ENCODE measurements at places on chromosomes 4 and X. TPM values are rescaled to one million over a fixed set of nuclear protein-coding genes. Genes with fewer than 3 reads are reported as not detected.

DNA sequence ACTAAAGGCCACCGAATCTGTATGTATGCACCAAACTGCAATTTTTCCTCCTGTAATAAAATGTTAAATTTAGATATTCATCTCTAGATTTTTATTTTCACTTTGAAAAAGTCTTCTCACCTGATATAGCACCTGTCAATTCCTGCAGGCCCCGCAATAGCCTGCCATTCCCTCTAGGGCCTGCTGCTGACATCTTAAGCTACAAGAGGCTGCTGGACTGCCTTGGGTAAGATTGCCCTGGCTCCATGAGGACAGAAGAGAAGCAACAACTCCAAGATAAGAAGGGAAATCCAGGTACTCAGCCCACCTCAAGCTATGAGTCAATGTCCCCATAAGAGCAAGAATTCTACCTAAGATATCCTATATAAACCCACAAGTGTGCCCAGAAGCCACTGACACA, 230.2 kb upstream of the AGTR2 start:
- no peak for DNase-seq

DNA sequence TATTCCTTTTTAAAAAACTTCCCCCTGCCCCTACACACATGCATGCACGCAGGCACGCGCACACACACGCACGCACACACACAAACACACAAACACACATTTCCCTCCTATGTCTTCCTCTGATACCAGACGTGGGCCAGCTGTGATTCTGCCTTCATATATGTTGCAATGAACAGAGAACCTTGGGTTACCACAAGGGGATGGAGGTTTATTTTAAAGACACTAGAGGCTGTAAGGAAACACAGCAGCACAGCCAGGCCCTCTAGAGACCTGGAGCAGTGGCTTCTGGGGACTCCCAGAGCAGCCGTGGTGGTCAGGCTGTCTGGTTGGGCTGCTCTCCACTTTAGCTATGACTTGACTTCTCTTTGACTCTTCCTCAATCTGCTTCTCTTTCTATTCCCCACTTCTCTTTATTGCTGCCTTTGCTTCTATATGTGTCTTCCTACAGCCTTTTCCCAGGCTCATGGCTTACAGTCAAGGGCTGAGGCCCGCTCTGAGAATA, 3.2 kb upstream of the TLR10 start:
- no peak for DNase-seq

DNA sequence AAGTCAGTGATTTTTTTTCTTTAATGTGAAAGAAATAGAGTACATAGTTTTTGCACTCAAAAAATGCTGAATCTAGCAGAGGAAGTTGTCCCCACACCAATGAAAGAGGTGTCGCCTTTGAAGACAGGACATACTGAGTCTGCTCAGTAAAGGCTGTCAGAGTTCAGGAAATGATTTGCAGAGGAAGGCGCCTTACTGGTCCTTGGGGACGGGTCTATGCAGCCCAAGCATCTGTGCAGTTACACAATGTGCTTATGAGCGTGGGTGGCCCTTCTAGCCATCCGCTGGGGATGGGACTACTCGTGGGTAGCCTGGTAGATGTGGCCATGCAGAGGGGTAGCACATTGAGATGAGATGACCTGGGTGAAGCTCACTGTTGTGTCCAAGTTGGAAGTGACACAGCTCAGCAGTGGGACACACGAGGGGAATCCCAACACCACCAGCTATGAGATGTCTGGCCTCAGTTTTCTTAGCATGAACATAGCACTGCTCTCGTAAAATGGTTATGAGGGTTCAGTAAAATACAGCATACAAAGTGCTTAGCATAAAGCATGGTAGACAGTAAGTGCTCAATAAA, 116.5 kb upstream of the RBPJ start:
- DNase-seq: no peak

Gene IGSF1
- polyA plus RNA-seq: not detected

Gene EDA2R
- 0.21 TPM for polyA plus RNA-seq

Gene PTTG2
- 0.53 TPM for polyA plus RNA-seq

- DNase-seq: no peak
Measured at GRCh38 chr4:138053641-138054301, 188.4 kb downstream of the SLC7A11 start.
